ENCODE measurements at places on chromosomes 2 and 18. TPM values are rescaled to one million over a fixed set of nuclear protein-coding genes. Genes with fewer than 3 reads are reported as not detected.

Gene AP1S3
- total RNA-seq: 2.5 TPM

Gene ABCB11
- total RNA-seq: not detected

Gene MYCN
- total RNA-seq: 0.58 TPM

Gene STON1
- total RNA-seq: 3.5 TPM

Gene SMYD5
- 51.2 TPM for total RNA-seq

Gene NPPC
- total RNA-seq: not detected

GRCh38 chr2:101989740-101990460, 1.9 kb upstream of the IL1R2 start:
- H3K4me3 ChIP-seq: no peak overlapping the region
- no peak overlapping the region for H3K27ac ChIP-seq
- H3K27me3 ChIP-seq: peaks cover 4% of the 10 kb centered on the region
- no peaks in the 10 kb centered on the region for H3K36me3 ChIP-seq

- peaks cover 3% of the 10 kb centered on the region for H3K27me3 ChIP-seq
- H3K36me3 ChIP-seq: no peaks in the 10 kb centered on the region
- DNase-seq: no peak
- H3K4me3 ChIP-seq: no peak overlapping the region
- peaks cover 18% of the 10 kb centered on the region for H3K4me1 ChIP-seq
- H3K27ac ChIP-seq: no peak overlapping the region
Observed at GRCh38 chr2:60811491-60812375, 55.7 kb downstream of the PAPOLG start.

DNA sequence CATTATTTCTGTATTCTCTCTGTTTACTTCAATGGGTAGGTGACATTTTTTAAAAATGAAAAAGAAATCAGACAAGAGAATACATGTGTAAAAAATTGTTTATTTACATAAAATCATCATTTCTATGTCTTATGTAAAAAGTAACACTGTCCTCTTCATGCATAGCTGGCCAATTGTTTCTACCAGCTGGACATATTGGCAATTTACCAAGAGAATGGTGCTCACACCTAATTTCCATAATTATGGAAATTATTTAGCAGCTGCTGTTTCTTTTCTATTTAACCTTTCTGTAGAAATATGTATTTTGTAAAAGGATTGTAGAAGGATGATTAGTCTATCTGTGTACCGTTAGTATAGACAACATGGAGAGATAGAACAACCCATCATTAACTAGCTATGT, 791.9 kb downstream of the TRIB2 start:
- DNase-seq: no peak
- H3K4me3 ChIP-seq: no peak overlapping the region
- H3K4me1 ChIP-seq: no peaks in the 10 kb centered on the region
- no peaks in the 10 kb centered on the region for H3K27me3 ChIP-seq

DNA sequence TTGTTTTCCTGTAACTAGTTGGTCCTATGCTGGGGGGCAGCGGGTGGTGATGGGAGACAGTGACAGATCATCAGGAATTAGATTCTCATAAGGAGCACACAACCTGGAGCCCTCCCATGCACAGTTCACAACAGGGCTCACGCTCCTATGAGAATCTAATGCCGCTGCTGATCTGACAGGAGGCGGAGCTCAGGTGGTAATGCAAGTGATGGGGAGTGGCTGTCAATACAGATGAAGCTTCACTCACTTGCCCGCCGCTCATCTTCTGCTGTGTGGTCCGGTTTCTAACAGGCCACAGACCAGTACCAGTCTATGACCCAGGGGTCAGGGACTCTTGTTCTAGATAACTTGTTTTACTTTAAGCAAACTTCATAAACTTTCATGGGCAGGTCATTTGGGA, 205.3 kb upstream of the SLC14A2 start:
- H3K36me3 ChIP-seq: no peaks in the 10 kb centered on the region
- DNase-seq: no peak
- H3K4me3 ChIP-seq: no peak overlapping the region
- no peak overlapping the region for H3K27ac ChIP-seq
- peaks cover 2% of the 10 kb centered on the region for H3K27me3 ChIP-seq

GRCh38 chr2:119264781-119265692, 41.4 kb downstream of the STEAP3 start:
- DNase-seq: no peak
- H3K4me1 ChIP-seq: peaks cover 3% of the 10 kb centered on the region
- no peak overlapping the region for H3K4me3 ChIP-seq
- no peak overlapping the region for H3K27ac ChIP-seq

GRCh38 chr2:191835539-191836350, 11.1 kb downstream of the CAVIN2 start:
- H3K4me1 ChIP-seq: no peaks in the 10 kb centered on the region
- H3K4me3 ChIP-seq: no peak overlapping the region
- no peak for DNase-seq
- H3K27ac ChIP-seq: no peak overlapping the region
- H3K27me3 ChIP-seq: no peaks in the 10 kb centered on the region

DNA sequence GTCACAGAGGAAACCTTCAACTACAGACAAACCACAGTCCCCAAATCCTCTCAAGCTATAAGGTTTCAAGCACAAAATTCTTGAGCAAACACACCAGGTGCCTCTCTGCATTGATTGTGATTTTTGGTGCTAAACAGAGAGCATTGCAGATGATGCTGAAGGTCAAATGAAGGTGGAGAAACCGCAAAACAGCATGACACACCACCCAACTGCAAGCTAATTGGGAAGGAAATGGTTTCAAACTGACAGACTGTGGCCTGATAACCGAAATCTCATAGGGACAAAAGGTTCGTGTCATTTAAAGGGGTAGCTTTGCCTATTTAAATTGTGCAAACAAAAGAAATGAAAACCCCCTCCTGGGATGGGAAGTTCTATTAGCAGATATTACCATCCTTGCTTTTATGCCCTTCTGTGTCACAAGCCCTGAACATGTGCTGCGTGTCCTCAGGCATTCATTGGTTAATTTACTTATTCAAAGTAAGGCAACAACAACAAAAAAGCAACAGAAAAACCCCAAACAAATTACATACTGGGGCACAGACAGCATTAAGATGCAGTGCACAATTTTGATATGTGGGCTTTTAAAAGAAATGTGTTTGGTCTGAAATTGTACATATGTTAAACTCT, 154.9 kb downstream of the AQP4 start:
- H3K27ac ChIP-seq: no peak overlapping the region
- DNase-seq: no peak
- H3K4me3 ChIP-seq: no peak overlapping the region
- H3K4me1 ChIP-seq: peaks cover 14% of the 10 kb centered on the region

DNA sequence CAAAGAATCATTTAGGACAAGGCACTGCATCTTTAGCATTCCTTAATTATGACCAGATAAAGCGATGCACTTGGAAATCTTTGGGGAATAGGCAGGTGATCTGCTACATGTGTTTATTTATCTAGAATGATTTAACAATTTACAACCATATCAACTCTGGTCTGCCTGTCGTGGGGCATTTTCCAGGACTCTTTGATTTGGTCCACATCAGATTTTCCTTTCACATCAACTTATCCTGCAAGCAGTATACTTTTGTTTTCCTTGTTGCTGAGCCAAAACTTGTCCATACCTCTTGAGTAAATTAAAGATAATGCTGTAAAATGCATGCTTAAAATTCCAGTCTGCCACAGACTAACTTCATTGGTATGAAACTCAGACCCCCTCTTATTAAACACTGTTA, 312.4 kb upstream of the TCF4 start:
- H3K36me3 ChIP-seq: no peaks in the 10 kb centered on the region
- no peaks in the 10 kb centered on the region for H3K4me1 ChIP-seq
- no peak overlapping the region for H3K27ac ChIP-seq
- DNase-seq: no peak

DNA sequence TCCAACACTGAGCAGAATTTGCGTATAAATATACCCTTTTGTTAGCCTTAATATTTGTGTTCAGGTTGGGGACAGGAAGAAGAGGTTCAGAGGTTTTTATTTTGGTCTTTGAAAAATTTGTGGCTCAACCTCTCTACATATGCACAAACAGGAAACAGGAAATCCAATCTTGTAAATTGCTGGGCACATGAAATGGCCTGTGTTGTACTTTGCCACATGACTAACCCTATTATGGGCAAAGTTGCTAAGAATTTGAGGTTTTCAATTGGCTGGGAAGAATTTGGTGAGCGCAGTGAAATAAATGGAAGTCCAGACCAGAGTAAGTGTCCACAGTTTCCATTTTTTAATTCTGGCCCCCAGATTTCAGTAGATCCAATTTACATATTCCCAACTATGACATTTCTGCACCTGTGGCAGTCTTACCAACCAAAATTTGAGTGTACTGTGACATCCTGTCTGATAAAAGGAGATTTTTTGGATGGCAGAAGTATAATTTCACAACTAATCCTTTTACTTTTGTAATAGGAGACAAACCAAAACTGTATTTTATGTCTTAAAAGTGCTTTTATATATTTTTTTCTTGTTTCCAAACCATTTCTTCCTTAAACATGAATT, 63.6 kb downstream of the COX7A2L start:
- H3K4me1 ChIP-seq: peaks cover 50% of the 10 kb centered on the region
- no peaks in the 10 kb centered on the region for H3K27me3 ChIP-seq
- DNase-seq: peak; percentile 21
- peak overlapping the region; percentile 74 for H3K27ac ChIP-seq
- peak overlapping the region; percentile 63 for H3K4me3 ChIP-seq
- H3K36me3 ChIP-seq: peaks cover 5% of the 10 kb centered on the region
